Fibroblast of gingiva (primary cell): ENCODE measurements at places on chromosomes 2 and 18.

DNA sequence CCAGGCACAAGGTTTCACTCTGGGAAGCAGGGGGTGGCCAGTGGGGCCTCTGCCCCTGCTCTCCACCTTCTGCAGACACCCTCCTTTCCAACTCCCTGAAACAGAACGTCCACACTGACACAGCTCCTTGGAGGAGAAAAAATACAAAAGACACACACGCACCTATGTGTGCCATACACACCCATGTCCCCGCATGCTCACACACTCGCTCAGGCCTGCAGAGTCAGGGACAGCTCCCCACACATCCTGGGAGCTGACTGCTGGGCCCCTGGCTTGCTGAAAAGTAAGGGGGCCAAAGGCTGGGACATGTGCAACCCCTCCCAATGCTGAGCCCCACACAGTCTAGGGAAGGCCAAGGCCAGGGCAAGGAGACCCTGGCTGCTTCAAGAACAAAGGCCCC lies 200.5 kb downstream of the TNS1 start:
- DNase-seq, result no peak

DNA sequence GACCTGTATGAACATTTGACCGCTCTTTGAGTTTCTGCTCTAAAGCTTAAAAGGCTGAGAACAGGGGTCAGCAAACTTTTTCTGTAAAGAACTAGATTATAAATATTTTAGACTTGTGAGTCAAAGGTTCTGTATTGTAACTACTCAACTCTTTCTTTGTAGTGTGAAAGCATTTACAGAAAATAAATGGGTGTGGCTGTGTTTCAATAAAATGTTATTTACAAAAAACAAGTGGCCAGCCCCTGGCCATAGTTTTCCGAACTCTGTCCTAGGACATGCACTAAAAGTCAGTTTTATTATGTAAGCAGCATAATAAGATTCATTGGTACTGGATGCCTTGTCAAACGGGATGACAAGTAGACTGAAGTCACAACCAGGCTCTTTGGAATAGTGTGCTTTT lies 434.9 kb downstream of the ZEB2 start:
- DNase-seq, result no peak

GRCh38 chr2:105782646-105783045 lies 37.9 kb downstream of the NCK2 start:
- no peak for DNase-seq

- no peak for DNase-seq
Measured at GRCh38 chr18:55163550-55163949, 204.3 kb upstream of the CCDC68 start.

DNA sequence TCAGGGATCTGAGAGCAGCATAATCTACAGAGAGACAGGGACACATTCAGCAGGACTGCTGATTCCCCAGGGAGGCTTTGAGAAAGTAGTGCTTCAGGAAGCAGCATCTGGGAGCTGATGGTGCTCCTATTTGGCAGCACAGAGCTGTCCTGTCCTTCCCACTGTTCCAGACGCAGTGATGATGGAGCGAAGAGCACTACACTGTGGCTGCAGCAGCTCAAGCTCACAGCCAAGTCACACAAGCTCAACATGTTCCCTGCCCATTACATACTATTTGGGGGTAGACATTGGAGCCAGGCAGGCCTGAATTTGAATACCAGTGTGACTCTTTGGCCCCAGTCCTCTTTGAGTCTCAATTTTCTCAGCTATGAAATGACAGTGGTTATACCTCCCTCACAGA lies 15.2 kb upstream of the GALM start:
- no peak for DNase-seq

DNA sequence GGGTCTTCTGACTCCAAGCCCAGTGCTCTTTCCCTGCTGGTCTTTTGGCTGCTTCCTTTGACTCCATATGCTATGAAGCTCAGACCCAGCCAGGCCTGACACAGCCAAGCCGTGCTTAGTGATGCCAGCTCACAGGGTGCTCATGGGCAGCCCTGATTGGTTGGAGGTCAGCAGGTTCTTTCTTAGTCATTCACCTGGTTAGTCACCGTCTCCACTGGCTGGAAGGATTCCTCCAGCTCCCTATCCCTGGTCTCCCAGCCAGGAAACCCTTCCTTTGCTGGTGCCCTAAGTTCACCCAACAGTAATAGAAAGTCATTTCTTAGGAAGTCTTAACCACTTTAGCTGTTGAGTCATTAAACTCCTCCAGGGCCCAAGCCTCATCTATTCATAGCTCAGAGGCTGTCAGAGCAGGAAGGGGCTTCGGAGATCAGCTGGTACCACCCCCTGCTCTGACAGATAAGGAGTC lies 3.9 kb downstream of the KCNK3 start:
- DNase-seq, result no peak

DNA sequence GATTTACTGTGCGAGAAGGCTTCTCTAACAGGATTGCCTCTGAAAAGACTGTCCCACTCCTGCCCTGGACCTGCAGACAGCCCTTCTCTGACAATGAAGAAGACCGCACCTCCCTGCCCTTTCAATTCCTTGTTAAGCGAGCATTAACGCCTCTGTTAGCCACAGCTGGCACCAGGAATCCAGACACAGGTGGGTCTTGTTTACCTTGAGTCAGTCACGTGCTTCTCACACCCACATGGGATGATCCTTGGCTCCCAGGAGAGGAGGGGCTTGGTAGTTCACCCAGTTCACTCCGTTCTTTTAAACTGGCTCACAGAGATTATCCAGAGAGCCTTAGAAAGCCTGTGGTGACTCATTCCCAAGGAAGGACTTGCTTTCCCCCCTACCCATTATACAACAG lies 410.5 kb upstream of the MEIS1 start:
- DNase-seq, result no peak

DNA sequence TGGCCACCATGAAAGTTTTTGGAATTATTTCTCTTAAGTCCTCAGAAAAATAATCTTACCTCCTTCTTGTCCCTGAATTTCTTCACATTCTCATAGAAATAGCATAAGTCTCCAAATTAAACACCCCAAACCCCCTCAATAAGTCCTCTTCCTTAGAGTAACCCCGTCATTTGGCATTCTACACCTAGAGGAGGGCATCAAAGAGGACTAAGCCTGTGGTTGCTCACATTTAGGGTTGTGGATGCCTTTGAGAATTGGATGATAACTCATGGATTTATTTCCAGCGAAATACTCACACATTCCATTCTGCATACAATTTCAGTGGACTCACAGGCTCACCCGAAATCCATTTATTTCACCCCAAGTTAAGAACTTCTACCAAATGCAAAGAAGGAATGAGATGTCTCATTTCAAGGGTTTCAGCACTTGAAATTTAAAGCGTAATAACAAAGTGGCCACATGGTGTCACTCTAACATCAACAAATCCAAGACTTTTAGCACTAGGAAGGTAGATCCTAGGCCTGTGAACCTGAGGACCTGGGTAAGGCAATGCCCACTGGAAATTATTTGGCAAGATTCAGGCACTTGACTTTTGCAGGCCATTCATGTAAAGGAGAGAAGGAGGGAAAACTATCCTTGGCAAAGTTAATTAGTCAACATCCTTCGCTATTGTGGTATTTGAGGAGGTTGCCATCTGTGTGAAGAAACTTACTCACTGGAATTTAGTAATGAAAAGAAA lies 24.6 kb downstream of the DYTN start:
- DNase-seq, result peak; percentile 47

GRCh38 chr2:218830526-218831306 lies 887 bp downstream of the PRKAG3 start:
- no peak for DNase-seq

DNA sequence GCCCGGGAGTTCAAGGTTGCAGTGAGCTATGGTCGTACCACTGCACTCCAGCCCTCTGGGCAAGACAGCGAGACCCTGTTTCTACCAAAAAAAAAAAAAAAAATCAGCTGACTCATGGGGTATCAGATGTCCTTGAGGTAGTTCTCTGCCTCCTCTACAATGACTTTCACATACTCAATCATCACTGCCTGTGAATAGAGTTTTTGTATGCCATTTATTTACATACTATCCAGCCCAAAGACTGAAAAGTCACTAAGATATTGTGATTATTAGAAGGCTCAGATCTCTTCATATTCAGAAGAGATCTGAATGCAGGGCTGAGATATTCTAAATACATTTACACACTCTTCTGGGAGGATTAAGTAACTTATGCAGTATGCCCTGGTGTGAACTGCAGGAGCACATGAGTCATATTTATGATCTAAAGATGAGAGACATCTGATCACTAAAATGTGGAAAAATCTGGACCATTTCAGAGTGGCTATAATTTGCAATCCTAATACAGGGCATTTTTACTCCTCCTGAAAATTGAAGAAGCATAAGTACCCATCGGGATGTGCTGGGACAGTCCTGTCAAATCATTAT lies 38.9 kb downstream of the KLF7 start:
- peak; percentile 43 for DNase-seq

DNA sequence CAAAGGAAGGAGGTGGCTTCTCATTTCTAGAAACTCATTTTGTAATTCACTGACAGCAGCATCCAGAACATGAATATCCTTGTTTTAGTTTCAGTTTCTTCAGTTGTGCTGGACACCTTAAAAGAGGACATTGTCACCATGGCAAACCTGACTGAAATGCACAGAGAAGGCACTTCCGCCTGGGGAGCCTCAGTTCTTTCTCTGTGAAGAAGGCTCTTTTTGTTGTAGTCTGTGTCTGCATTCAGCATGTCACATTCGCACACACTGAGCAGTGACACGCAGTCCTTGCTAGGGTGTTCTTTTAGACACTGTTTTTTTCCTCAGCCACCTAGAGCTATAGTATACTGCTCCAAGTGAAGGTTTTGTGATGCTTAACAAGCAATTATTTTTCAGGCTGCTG lies 9.5 kb upstream of the RPRM start:
- no peak for DNase-seq

GRCh38 chr2:67515538-67515937 lies 118.4 kb downstream of the ETAA1 start:
- DNase-seq, result no peak

GRCh38 chr2:191329841-191330240 lies 84.6 kb downstream of the MYO1B start:
- no peak for DNase-seq

DNA sequence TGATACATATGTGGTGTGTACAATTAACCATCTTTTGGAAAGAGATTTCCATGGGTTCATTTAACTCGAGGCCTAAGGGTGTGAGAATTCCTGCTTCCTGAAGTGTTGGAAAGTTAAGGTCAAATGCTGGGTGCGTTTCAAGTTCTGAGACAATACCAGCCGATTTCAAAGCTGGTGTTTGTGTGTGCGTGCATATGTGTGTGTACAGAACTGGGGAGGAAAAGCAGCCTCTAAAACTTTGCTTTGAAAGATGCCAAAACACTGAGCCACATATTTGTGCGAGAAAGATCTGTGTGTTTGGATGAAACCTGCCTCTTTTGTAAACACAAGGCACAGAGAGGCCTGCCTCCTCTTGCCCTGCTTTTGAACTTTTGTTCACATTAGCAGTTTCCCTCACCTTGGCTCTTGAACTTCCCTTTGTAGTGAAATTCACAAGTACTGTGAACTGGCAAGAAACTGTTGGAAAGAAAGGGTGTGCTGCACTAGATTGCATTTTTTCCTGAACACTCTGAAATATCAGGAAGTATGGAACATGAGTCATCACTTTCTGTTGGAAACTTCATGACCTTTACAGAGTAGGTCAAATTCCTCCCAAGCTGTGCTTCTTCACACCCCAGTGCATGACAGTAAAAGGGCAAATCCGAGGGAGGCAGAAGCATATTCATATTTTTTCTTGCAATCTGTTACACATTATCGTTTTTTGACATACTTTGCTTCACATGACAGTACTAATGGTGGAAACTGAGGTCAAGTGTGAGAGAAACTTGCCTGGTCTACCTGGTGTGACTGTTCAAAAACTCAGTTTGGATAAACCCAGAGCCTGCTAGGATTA lies 20.0 kb upstream of the CAVIN2 start:
- DNase-seq, result peak; percentile 88

- DNase-seq, result no peak
Measured at GRCh38 chr2:14628901-14629300, 3.6 kb upstream of the LRATD1 start.

DNA sequence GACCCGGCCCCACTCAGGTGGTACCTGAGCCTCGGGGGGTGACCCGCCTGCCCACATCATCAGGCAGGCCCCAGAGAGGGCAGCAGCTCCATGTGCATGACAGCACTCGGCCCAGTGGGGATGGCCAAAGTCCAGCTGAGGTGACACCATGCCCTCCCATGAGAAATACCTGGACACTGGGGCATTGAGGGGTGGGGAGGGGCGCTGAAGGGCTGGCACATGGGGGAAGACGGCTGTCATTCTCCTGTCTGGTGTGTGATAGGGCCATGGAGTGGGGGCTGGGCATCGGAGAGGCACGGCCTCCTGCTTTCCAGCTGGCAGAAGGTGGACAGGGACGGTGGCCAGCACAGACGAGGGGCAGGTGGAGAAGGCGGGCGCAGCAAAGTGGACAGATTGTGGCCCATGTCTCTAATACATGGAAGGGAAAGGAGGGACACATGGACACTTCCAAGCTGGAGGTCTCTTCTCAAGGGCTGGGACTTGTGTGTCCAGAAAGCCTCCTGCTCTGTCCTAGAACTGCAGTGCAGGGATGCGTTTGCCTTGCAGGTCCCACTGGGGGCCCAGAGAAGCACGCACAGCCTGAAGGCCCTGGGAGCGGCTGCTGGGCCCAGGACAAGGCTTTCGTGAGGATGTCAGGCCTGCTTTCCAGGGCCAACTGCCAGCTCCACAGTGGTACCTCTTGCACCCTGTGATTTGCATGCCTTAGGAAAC lies 302.2 kb downstream of the NDUFA10 start:
- no peak for DNase-seq

DNA sequence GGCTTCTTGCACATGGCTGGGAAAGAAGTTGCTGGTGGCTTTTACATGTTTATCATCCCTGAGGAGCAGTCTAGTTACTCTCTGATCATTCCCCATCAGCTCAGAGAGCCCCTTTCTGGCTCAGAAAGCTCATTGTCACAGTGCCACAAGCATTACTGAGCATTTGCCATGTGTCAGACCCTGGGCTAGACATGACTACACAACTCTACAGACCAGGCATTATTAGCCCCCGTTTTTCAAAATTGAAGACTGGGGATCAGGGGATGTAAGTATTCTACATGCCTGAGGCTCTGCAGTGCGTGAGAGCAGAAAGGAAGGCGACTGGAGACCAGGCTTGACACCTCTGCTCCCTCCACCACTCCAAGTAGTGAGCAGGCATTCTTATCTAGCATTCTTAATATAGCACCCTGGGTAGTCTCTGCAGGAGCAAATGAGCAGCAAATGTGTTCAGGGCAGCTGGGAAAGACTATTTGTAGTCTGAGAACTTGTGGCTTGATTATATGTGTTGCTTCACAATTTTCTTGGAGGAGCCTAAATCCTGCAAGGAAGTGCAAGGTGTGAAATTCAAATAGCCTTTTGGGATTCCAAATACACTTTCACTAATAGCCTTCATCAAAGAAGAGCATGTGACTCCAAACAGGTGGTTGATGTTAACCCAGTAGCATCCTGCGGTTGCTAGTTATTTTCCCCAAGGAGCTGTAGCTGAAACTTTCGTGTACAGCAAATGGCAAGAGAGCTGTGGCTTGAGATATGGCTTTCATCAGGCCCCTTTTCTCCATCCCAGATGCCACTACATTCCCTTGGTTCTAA lies 143.2 kb downstream of the DDX1 start:
- no peak for DNase-seq
